Omental fat pad (tissue), 4 donors: ENCODE measurements at places on chromosomes 7 and 10.

- no peak for DNase-seq
Measured at GRCh38 chr10:35334297-35334696, 2.0 kb upstream of the CCNY start.

DNA sequence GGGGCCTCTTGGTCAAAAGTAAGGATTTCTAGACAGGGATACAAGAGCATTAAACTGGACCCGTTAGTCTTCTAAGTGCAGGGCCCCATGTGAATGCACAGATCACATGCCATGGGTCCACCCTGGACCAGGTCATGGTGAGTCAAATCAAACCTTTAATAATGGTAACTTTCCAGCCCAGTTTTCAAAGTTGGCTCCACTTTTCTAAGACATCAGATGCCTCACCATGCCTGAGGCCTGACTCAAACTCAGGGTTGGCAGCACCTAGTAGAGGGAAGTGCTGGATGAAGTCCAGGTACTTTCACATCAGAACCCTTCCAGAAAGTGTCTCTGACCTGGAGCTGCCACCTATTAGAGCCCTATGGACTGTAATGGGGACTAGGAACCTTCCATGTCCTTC is 9.7 kb upstream of the SMIM30 start:
- DNase-seq: no peak

DNA sequence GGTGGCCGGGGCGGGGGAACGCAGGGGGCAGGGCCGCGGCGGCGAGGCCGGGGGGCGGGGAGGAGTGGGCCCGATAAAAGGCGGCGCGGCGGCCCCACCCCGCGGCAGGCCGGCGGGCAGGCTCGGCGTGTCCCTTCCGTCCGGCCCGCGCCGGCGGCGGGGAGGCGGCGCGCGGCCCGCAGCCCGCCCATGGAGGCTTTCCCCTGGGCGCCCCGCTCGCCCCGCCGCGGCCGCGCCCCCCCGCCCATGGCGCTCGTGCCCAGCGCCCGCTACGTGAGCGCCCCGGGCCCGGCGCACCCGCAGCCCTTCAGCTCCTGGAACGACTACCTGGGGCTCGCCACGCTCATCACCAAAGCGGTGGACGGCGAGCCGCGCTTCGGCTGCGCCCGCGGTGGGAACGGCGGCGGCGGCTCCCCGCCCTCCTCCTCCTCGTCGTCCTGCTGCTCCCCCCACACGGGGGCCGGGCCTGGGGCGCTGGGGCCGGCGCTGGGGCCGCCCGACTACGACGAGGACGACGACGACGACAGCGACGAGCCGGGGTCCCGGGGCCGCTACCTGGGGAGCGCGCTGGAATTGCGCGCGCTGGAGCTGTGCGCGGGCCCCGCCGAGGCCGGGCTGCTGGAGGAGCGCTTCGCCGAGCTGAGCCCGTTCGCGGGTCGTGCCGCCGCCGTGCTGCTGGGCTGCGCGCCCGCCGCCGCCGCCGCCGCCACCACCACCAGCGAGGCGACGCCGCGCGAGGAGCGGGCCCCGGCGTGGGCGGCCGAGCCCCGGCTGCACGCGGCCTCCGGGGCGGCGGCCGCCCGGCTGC is at the start of gene NANOS1:
Gene NANOS1 (plus strand): TSS at position 102 of the 808 bp plus-strand sequence. CDS start 88 bp downstream, at position 190.
- no peak for DNase-seq

GRCh38 chr10:45180507-45180906 is 134.9 kb downstream of the OR13A1 start:
- DNase-seq: no peak

DNA sequence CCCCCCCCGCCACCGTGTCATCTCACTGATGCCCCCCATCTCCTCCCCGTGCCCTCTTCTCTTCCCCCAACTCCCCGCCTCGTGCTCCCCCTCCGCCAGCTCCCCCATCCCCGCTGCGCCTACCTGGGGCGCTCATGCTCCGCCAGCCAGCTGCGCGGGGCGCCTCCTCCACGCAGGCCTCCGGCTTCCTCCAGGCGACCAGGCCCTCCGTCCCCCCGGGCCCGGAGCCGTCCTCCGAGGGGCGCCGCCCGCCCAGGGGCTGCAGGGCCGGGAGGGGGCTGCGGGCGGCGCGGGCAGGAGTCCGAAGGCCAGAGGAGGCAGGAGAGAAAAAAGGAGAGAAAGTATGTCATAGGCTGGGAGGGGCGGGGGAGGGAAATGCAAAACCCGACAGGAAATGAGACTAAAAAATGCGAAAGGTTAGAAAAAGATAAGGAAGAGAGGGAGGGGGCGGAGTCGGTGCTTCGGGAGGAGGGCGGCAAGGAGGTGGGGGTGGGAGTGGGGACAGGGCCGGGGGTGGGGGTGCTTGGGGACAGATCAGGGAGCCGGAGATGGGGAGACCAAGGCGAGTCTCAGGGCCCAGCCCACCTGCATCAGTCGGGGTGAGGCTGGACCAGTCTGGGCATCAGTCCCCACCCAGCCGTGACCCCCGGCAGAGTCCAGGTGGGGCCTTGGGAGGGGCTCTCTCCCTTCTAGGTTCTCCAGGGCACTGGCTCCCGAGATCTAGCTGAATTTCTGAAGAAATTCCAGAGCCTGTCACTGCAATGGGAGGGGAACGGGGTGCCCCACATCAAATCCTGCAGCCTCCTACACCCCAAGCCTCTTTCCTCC is at the start of gene CARD11:
Gene CARD11 (minus strand): TSS at position 324 of the 828 bp plus-strand sequence. CDS start 85,361 bp downstream, outside the sequence.
- no peak for DNase-seq
